ENCODE measurements at places on chromosomes 16 and 17.

- DNase-seq, result no peak
Measured at GRCh38 chr17:14575471-14575953, 274.6 kb downstream of the HS3ST3B1 start.

DNA sequence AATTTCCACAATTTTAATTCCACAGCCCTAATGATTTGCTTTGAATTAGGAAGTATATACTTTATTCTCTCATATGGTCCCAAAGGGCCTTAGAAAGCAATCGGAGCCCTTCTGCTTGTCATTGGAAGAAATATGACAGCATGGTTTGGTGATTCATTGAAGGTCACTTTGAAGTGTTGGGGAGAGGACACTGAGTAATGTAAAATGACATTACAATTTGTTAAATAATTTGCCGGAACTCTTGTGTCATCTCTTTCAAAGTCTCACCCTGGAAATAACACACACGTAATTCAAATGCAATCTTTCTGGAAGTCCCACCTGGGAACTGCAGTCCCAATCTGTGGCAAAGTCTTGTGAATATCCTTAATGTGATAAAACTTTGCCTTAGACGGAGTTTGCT is 59.8 kb downstream of the BMERB1 start:
- DNase-seq, result peak; percentile 54

GRCh38 chr17:61454381-61455323 is 2.4 kb downstream of the TBX4 start:
- no peak for DNase-seq

DNA sequence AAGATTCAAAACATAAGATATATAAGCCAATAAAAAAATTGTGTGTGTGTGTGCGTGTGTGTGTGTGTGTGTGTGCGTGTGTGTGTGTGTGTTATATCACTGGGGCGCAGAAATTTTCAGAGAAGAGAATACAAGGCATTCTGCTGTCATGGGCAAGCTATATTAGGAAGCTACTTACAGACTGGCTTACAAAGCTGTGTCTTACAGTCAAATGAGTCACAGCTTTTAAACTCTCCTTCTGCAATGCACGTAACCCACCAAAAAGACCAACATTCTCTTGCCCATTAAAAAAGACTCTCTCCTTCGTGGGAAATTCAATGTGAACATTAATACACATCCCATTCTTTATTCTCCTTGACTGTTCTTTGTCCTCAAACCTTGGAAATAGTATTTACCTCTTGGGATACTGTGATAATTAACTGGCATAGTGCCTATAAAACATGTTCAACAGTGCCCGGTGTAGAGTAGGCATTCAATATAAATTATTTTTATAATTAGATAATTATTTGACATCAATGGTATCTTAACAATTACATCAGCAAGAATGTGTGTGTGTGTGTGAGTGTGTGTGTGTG is 860.4 kb upstream of the SOX9 start:
- DNase-seq, result no peak

DNA sequence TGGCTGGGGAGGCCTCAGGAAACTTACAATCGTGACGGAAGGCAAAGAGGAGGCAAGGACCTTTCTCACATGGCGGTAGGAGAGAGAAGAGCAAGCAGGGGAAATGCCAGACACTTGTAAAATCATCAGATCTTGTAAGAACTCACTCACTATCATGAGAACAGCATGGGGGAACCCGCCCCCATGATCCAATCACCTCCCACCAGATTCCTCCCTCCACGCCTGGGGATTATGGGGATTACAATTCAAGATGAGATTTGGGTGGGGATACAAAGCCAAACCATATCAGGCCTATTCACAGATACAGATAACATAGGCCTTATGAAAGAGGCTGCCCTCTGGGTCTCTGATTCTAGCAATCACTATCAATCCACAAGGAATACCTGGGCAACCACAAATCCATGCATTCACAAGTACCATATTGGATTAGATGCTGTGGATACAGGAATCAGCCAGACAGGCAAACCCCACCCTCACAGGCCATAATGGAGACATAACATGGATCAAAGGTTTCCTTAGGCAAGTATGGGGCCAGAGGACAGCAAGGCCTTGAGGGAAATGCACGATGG is 284.9 kb downstream of the SOX9 start:
- DNase-seq, result no peak

DNA sequence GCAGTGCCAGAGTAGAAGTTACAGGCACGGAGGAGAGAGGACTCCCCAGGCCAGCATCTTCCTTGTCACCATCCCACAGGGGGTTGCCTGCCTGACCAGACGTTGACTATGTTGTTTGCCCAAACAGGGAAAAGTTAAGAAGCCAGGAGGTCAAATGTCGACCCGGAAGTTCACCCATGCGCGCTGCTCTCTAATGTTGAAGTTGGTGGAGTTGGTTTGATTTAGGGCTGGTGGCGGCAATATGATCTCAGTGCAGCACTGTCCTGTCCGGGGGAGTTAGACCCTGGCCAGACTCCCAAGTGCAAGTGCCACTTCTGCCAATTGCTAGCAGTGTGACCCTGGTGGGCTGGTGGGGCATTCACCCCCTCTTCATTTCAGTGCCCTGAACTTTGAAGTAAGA is 30.4 kb downstream of the RGS9 start:
- DNase-seq, result no peak

DNA sequence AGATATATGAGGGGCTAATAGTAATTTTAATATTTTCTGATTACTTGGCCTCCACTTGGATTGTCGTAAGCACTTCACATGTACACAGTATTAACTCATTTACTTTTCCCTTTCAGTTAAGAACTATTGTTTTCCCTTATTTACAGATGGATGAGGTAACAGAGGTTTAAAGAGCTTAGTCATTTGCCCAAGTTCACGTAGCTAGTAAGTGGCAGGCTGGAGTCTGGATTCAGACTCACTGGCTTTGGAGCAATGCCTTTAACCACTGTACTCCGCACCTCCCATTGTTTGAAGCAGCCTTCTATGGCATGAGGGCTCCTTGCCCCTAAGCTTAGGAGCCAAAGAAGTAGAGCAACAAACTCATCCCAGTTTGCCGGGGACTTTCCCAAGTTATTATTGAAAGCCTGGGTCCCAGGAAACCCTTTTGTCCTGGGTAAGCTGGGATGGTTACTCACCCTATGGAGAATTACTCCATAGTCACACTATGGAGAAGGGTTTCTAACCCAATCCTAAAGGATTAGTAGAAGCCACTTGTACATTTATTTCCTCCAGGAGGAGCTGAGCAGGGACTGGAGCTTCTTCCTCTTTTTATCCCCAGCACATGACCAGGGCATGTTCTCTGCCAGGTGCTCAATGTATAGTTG is 12.3 kb downstream of the FOXL1 start:
- no peak for DNase-seq

- no peak for DNase-seq
Measured at GRCh38 chr16:79213214-79213613, 387.3 kb downstream of the MAF start.

GRCh38 chr17:30005709-30006320 is 64.4 kb downstream of the EFCAB5 start:
- no peak for DNase-seq

- no peak for DNase-seq
Measured at GRCh38 chr17:2796164-2797125, at the start of gene RAP1GAP2. Gene RAP1GAP2, plus strand, starts transcription at chr17:2796438. Its CDS starts 90 bp downstream, at chr17:2796528.

DNA sequence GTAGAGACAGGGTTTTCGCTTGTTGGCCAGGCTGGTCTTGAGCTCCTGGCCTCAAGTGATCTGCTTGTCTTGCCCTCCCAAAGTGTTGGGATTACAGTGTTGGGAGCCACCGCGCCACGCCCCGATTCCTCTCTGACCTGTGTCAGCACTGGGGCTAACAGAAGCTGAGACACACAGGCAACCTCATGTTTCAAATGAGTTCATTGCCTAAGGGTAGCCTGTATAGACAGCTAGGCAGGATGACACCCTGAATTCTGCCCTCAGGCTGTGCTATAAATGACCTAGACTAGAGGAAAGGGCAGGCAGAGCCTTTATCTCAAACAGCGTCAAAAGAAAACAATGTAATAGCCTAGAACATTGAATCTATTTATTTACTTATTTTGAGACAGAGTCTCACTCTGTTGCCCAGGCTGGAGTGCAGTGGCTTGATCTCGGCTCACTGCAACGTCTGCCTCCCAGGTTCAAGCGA is 2.3 kb upstream of the CDK3 start:
- DNase-seq, result no peak

DNA sequence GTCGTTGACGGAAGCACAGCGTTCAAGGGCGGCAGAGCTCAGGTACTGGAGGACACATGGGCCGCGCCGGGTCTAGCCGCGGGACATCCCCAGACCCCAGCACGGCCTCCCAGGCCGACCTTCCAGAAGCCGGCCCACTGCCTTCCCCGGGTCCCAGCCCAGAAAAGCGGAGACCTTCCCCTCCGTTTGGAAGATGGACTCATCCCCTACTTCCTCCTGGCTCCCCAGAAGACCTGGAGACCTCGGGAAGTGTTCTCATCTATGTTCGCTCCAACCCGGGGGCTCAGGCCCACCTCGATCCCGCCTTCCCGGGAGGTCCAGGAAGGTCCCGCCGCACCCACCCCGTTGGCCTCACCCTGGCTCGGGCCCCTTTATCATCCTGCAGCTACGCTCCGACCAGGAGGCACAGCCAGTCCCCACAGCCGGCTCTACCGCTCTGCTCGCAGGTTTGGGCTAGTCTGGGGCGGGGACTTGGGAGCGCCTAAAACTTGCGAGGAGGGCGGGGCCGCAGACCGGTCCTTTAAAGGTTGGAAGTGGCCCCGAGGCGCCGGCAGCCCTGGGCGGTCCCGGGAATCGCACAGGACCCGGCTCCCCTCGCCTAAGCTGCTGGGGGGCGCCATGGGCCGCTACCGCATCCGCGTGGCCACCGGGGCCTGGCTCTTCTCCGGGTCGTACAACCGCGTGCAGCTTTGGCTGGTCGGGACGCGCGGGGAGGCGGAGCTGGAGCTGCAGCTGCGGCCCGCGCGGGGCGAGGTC is at the start of gene ALOX12:
Gene ALOX12 (plus strand): TSS at position 550 of the 756 bp plus-strand sequence. CDS start 69 bp downstream, at position 619.
- DNase-seq, result no peak

GRCh38 chr16:17939723-17940122 is 396.8 kb downstream of the NPIPA8 start:
- DNase-seq, result no peak

- DNase-seq, result peak; percentile 50
Measured at GRCh38 chr16:48003206-48003907, 152.4 kb downstream of the ABCC12 start.

GRCh38 chr17:16085066-16085699 is 85.6 kb downstream of the TTC19 start:
- peak; percentile 36 for DNase-seq

GRCh38 chr17:17541640-17542001 is 45.4 kb upstream of the RASD1 start:
- DNase-seq, result no peak

GRCh38 chr17:44928950-44929720 is 13.8 kb upstream of the GFAP start:
- no peak for DNase-seq

DNA sequence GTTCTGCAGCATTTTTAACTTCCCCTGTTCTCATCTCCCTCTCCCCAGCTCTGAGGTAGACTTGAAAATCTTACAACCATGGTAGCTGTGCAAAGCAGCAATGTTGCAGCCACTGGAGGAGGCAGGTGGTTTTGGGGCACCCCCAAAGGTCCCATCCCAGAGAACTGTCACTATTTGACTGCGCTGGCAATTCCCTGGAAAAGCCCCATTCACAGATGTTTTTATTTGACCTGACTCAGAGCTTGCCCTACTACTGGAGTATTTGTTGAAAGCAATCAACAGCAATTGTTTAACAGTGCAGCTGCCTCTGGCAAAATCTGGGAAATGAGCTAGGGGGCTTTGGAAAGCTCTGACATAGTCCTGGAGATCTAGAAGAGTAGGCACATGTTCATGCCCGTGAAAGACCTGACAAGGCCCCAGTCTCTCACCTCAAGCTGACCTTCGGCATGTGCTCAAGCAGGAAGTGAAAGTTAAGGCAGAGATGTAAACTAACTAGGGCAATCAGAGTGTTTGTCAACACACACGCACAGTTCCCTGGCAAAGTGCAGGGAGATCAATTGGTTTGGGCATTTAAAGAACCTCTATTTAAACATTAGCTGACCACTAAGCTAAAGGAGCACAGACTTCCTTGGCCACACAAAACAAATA is 19.7 kb upstream of the PIK3R5 start:
- no peak for DNase-seq

GRCh38 chr16:68417711-68418301 is 30.5 kb downstream of the SMPD3 start:
- no peak for DNase-seq

GRCh38 chr16:84631886-84632285 is 14.0 kb upstream of the COTL1 start:
- no peak for DNase-seq

Data from fibroblast of skin of left quadriceps (primary cell).